ENCODE measurements at places on chromosomes 2 and 18. TPM values are rescaled to one million over a fixed set of nuclear protein-coding genes. Genes with fewer than 3 reads are reported as not detected.
A peak's percentile ranks its signal among the peaks of the same experiment; 100 is the strongest.

DNA sequence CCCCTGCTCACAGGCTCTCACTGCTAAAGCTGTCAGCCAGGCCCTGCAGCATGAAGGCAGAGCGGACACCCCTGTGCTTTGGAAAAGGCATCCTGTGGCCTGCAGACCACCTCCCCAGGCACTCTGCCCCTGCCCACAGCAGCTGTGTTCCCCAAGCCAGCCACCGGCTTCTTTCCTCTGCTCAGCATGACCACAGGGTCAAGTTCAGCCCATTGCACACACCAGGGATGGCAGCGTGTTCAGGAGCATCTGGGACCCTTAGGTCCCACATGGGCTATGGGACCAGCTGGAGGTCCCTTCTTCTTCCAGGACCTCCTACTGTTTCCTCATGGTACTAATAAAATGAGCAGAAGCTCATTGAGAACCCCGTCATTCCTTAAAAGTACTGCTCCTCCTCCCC, 118.4 kb upstream of the ACAA2 start:
- DNase-seq = no peak
- no peak overlapping the region for H3K4me3 ChIP-seq
- H3K4me1 ChIP-seq = no peaks in the 10 kb centered on the region
- no peak overlapping the region for H3K27ac ChIP-seq

GRCh38 chr2:53724536-53724935, 43.1 kb upstream of the CHAC2 start:
- no peak overlapping the region for H3K4me3 ChIP-seq
- DNase-seq = no peak
- H3K4me1 ChIP-seq = no peaks in the 10 kb centered on the region
- no peaks in the 10 kb centered on the region for H3K36me3 ChIP-seq
- no peaks in the 10 kb centered on the region for H3K27me3 ChIP-seq
- no peak overlapping the region for H3K27ac ChIP-seq

DNA sequence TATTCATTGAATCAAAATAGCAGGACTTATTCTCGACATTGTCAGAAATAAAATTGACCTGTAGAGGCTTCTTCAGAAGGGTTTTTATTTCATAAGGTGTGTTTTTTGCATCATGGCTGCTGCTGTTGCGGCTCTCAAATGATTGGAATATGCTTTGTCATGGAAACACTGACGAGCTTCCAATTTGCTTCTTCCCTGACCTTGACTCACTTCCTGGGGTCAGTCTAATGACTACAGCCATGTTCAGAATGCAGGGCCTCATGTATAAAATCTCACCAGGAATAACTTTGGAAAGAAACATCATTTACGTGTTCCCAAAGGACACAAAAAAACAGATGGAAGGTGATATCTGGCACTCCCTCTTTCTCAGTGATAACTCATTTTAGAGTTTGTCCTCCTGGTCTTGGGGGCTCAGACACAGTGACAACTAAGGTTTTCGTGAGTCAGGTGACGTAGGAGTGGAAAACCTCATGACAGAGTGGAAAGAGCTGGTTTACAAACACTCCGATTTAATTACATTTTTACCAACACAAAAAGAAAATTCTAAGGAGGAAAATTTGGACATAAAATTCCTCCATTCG, 467.0 kb upstream of the RAB12 start:
- H3K27me3 ChIP-seq = no peaks in the 10 kb centered on the region
- no peaks in the 10 kb centered on the region for H3K36me3 ChIP-seq
- no peak for DNase-seq
- no peak overlapping the region for H3K4me3 ChIP-seq
- no peaks in the 10 kb centered on the region for H3K4me1 ChIP-seq
- no peak overlapping the region for H3K27ac ChIP-seq

- peak overlapping the region; percentile 88 for H3K27ac ChIP-seq
- no peaks in the 10 kb centered on the region for H3K36me3 ChIP-seq
- DNase-seq = peak; percentile 42
- H3K4me1 ChIP-seq = peaks cover 65% of the 10 kb centered on the region
Observed at GRCh38 chr2:101306410-101306809, 2.1 kb downstream of the RNF149 start.

DNA sequence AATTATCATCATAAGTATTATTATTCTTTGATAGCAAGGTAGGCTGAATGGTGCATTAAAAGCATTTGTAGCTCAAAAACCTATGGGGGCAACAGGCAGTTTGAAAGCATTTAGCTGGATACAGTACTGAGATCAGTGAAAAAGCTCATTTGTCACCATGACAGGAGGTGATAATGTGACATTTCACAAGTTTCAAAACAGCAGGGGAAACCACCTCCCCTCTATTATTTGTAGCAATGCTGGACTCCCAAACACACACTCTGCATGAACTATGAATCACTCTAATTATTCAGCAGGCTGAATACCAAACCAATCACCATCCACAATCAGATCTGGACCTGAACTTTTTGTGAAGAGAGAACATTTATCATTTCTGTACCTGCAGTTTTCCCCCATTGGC, 63.4 kb downstream of the MYO5B start:
- no peaks in the 10 kb centered on the region for H3K36me3 ChIP-seq
- no peak overlapping the region for H3K4me3 ChIP-seq
- H3K27ac ChIP-seq = no peak overlapping the region
- no peaks in the 10 kb centered on the region for H3K4me1 ChIP-seq

DNA sequence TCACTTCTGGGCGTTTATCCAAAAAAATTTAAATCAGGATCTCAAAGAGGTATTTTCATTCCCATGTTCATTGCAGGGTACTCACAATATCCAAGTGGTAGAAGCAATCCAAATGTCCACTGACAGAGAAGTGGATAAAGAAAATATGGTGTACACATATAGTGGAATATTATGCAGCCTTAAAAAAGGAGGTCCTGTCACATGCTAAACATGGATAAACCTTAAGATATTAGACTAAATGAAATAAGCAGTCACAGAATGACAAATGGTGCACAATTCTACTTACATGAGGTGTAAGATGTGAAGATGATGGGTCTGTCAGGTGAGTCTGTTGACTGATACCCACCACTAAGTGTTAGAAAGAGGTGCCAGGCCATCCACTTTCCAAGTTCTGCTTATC, 140.6 kb downstream of the THNSL2 start:
- no peaks in the 10 kb centered on the region for H3K27me3 ChIP-seq
- H3K27ac ChIP-seq = no peak overlapping the region
- no peak overlapping the region for H3K4me3 ChIP-seq
- H3K4me1 ChIP-seq = no peaks in the 10 kb centered on the region
- no peak for DNase-seq

Gene C2orf15
- total RNA-seq = 3.3 TPM

Gene B4GALT6
- total RNA-seq = 2.7 TPM

Gene RBM44
- 1.0 TPM for total RNA-seq

Gene CROCC2
- not detected for total RNA-seq

Gene SIX2
- not detected for total RNA-seq

Gene CUL3
- 72.4 TPM for total RNA-seq
